ENCODE measurements at places on chromosomes 6 and 20. TPM values are rescaled to one million over a fixed set of nuclear protein-coding genes. Genes with fewer than 3 reads are reported as not detected.

- no peak for DNase-seq
- no peak overlapping the region for H3K27ac ChIP-seq
- no peak overlapping the region for H3K4me3 ChIP-seq
- 0 out of 2 replicates have a peak, but pooled peaks cover 4% of the 10 kb centered on the region for H3K27me3 ChIP-seq
- H3K36me3 ChIP-seq: no peaks in the 10 kb centered on the region
Observed at GRCh38 chr6:40543776-40544175, 43.4 kb downstream of the LRFN2 start.

- no peak for DNase-seq
- H3K36me3 ChIP-seq: peaks cover 11% of the 10 kb centered on the region
- H3K27ac ChIP-seq: no peak overlapping the region
- H3K4me3 ChIP-seq: no peak overlapping the region
Observed at GRCh38 chr20:401682-402495, 6.2 kb upstream of the RBCK1 start.

DNA sequence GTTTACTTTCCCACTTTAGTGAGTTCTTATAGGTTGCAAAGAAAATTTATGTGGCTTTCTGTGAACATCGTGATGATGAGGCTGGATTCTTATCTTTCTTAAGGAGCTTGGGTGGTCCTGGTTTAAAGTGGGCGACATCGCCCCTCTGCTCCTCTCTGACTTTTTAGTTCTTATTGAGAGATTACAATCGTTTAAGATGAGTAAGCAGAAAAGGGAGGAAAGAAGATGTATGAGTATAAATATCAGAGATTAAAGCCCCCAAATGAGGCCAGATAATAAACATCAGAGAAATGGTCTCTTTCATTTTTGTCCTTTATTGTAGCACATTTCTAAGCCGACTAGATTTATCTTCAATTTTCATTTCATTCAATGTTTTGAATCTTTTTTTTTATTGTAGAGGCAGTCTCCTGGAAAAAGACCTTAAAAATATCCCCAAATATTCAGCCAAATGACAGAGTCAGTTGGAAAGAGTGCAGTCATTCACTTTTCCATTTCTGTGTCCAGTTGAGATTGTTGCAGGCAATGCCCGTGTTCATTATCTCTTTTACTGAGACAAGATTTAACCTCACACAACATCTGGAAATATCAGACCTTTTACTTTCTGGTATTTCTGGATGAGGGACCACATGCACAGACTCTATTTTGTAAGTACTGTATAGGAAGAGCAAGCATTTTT lies 62.0 kb upstream of the PDE7B start:
- no peak overlapping the region for H3K4me3 ChIP-seq
- H3K4me1 ChIP-seq: no peaks in the 10 kb centered on the region
- H3K27me3 ChIP-seq: no peaks in the 10 kb centered on the region
- H3K27ac ChIP-seq: no peak overlapping the region

- H3K27me3 ChIP-seq: no peaks in the 10 kb centered on the region
- no peak overlapping the region for H3K4me3 ChIP-seq
- H3K36me3 ChIP-seq: no peaks in the 10 kb centered on the region
- no peak overlapping the region for H3K27ac ChIP-seq
Observed at GRCh38 chr6:154622618-154623336, 110.4 kb upstream of the SCAF8 start.

DNA sequence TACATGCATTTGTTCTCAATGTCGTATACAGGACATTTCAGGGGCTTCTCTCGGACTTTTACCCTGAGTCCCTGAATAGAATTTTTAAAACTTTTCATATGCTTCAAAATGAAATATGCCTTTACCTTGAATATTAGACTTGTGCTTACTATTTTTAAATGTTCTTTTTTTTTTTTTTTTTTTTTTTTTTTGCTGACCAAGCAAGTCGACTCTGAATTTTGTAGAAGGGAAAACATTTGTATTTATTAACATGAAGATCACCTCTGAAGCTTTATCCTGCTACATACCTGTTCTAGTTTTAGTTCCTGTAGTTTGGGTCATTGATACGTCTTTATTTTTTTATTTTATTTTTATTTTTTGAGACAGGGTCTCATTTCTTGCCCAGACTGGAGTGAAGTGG lies 39.7 kb upstream of the SAYSD1 start:
- DNase-seq: no peak
- no peaks in the 10 kb centered on the region for H3K27me3 ChIP-seq
- no peaks in the 10 kb centered on the region for H3K36me3 ChIP-seq
- no peak overlapping the region for H3K4me3 ChIP-seq
- no peak overlapping the region for H3K27ac ChIP-seq

GRCh38 chr20:1360094-1360846 lies 31.3 kb upstream of the SDCBP2 start:
- DNase-seq: no peak
- H3K4me3 ChIP-seq: no peak overlapping the region
- H3K36me3 ChIP-seq: peaks cover 41% of the 10 kb centered on the region
- H3K27ac ChIP-seq: no peak overlapping the region
- H3K4me1 ChIP-seq: peaks cover 8% of the 10 kb centered on the region

DNA sequence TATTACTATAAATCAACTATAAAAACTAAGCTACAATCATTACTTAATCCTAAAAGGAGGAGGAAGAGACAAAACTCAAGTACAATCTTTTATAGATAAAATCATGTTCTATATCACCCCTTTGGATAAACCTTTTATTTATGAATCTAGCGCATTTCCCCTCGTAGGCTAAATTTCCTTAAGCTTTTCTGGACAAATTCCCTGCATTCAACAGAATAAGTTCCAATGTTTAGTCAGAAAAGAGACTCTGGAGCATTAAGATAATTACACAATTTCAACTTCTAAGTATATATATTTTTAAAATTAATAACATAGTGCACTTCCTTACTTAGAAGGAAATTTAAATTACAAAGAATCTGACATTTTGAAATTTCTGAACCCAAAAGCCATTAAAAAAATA lies 37.9 kb downstream of the ATXN1 start:
- DNase-seq: no peak
- H3K4me1 ChIP-seq: peaks cover 61% of the 10 kb centered on the region
- no peak overlapping the region for H3K4me3 ChIP-seq
- H3K27ac ChIP-seq: peak overlapping the region; percentile 56
- H3K27me3 ChIP-seq: no peaks in the 10 kb centered on the region

GRCh38 chr6:20686142-20686541 lies 151.9 kb downstream of the CDKAL1 start:
- DNase-seq: no peak
- H3K27ac ChIP-seq: no peak overlapping the region
- H3K4me3 ChIP-seq: no peak overlapping the region
- H3K36me3 ChIP-seq: no peaks in the 10 kb centered on the region
- H3K27me3 ChIP-seq: no peaks in the 10 kb centered on the region
- no peaks in the 10 kb centered on the region for H3K4me1 ChIP-seq

DNA sequence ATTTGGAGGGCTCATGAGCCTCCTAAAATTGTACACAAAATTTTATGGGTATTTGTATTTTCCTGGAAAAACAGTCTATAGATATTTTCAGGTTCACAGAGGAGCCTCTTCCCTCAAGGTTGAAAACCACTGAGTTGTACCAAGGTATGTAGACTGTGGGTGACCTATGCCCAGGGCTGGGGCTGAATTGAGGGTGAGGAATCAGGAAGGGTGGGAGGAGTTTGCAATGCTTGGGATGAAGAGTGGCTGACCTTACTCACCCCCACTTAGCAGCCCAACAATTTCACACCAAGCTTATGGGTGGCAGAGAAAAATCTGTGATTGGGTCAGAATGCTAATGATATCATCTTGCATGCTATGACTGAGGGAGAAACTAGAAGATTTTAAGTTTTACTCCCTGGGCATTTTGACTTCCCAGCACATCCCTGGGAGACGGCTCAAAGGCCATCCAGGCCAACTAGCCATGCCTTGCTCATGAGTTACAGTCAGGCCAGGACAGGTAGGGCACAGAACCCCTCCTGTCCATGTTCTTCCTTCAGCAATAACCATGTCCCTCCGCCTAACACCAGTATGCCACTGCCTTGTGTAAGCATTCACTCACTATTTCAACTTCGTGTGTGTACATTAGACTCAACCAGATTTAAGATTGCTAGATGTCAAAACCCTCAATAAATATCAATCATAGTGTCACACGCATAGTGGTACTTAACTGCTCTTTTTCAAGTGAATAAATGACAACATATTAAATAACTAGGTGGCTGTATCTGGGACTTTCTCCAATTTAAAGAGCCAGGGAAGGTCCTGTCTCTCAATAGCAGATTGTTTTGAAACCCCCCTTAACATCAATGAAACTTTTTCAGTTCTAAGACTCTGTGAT lies 16.6 kb downstream of the ADTRP start:
- H3K27me3 ChIP-seq: no peaks in the 10 kb centered on the region
- no peaks in the 10 kb centered on the region for H3K36me3 ChIP-seq
- DNase-seq: no peak
- H3K27ac ChIP-seq: no peak overlapping the region
- peaks cover 16% of the 10 kb centered on the region for H3K4me1 ChIP-seq

DNA sequence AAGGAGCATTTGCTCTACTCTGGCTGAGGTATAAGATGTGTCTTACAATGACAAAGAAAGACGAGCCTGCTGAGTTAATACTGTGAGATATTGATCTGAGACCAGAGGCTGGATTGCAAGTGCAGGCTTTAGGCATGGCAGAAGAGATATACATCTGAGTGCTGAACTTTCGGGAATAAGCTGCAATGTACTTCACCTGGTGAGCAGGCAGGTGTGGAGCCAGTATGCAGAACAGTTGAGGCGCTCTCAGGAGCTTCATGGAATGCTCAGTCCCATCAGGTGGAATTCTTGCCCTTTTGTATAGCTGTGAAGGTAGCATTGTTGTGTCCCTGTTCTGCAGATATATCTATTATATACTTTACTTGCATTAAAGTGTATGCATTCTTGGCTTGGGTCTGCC lies 179.3 kb upstream of the RIMS1 start:
- H3K27me3 ChIP-seq: no peaks in the 10 kb centered on the region
- DNase-seq: no peak
- no peak overlapping the region for H3K27ac ChIP-seq
- H3K36me3 ChIP-seq: no peaks in the 10 kb centered on the region
- no peak overlapping the region for H3K4me3 ChIP-seq
- no peaks in the 10 kb centered on the region for H3K4me1 ChIP-seq

DNA sequence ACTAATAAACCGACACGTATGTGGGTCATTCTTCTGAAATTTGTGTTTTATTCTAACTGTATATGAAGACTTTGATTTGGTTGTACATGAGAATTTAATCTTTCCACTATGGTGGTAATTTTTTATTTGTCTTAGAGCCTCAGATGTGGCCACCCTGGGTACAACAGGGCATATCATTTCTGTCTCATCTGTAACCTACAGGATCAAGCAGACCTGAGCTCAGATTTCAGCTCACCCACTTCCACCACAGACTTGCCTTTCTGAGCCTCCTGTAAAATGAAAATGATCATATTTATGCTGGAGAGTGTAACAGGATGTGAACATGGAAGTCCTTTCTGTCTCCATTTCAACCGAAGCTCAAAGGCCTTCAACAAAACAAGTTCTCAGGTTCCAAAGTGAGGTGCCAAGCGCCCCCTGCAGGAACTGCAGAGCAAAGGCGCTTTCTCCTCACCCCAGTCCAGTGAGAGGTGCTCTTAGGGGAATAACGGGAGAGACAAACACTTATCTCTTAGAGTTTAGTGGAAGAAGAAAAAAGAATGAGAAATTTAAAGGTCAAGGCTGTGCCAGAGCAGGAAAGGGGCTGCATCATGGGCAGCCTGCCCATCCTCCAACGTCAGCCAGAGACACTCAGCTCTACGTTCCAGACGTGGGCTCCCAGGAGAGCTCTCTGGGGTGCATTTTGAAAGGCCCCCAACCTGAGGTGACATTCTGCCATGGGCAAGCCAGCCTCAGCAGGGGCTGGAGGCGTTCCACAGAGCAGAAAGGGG lies 23.0 kb upstream of the CD24 start:
- H3K27me3 ChIP-seq: no peaks in the 10 kb centered on the region
- peak; percentile 57 for DNase-seq
- no peaks in the 10 kb centered on the region for H3K4me1 ChIP-seq
- H3K27ac ChIP-seq: no peak overlapping the region
- H3K36me3 ChIP-seq: no peaks in the 10 kb centered on the region

DNA sequence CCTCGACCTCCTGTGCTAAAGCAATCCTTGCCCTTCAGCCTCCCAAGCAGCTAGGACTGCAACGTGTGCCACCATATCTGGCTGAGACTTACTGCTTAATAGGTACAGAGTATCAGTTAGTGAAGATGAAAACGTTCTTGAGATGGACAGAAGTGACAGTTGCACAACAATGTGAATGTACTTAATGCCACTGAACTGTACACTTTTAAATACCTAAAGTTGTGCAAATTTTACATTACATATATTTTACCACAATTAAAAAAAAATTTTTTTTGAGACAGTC lies 25.9 kb downstream of the NUDT3 start:
- peaks cover 3% of the 10 kb centered on the region for H3K4me1 ChIP-seq
- H3K27me3 ChIP-seq: no peaks in the 10 kb centered on the region
- H3K36me3 ChIP-seq: no peaks in the 10 kb centered on the region
- H3K4me3 ChIP-seq: no peak overlapping the region
- DNase-seq: no peak
- no peak overlapping the region for H3K27ac ChIP-seq

DNA sequence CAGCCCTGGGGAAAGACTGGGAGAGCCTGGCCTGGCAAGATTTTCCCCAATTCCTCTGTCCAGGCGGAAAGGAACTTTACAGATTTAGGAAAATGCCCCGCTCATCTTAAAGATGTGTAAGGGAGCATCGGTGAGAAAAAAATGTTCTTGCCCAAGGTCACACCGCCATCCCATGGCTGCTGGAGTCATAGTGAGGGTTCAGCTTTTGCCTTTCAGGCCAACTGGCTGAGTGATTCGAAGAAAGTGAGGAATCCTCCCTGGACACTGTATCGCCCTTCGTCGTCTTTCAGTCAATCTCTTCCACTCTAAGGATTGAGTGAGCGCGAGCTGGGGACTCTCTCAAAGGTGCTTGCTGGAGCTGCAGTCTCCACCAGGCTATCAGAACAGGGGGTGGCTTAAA lies 1.4 kb downstream of the WFDC2 start:
- H3K27me3 ChIP-seq: peaks cover 70% of the 10 kb centered on the region
- 0 out of 2 replicates have a peak, but pooled peaks cover 6% of the 10 kb centered on the region for H3K4me1 ChIP-seq
- H3K4me3 ChIP-seq: no peak overlapping the region
- H3K27ac ChIP-seq: no peak overlapping the region
- no peak for DNase-seq

DNA sequence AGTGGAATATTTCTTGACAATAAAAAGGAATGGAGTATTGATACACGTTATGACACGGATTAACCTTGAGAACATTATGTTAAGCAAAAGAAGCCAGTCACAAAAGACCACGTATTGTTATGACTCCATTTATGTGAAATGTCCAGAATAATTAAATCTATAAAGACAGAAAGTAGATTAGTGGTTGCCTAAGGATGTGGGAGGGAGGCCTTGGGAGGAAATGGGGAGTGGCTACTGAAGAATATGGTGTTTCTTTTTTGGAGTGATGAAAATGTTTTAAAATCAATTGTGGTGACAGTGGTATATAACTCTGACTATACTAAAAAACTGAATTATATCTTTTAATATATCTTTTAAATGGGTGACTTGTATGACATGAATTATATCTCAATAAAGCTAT lies 30.1 kb downstream of the TRPC4AP start:
- no peak for DNase-seq
- H3K4me1 ChIP-seq: no peaks in the 10 kb centered on the region
- no peak overlapping the region for H3K4me3 ChIP-seq
- H3K27me3 ChIP-seq: no peaks in the 10 kb centered on the region

GRCh38 chr20:61271312-61272231 lies 19.5 kb downstream of the CDH4 start:
- DNase-seq: no peak
- peaks cover 6% of the 10 kb centered on the region for H3K27me3 ChIP-seq
- no peaks in the 10 kb centered on the region for H3K4me1 ChIP-seq
- H3K36me3 ChIP-seq: no peaks in the 10 kb centered on the region
- H3K4me3 ChIP-seq: no peak overlapping the region

The BAG2 gene
- total RNA-seq: 22.7 TPM

The HCRTR2 gene
- not detected for total RNA-seq

The HTR1E gene
- total RNA-seq: not detected

The APCDD1L gene
- total RNA-seq: not detected

The CAGE1 gene
- 0.08 TPM for total RNA-seq

The TREML2 gene
- not detected for total RNA-seq

Measured in SJSA1 (cell line).